ENCODE measurements at places on chromosomes 2 and 18. TPM values are rescaled to one million over a fixed set of nuclear protein-coding genes. Genes with fewer than 3 reads are reported as not detected.

ME2 gene
- 152 TPM for total RNA-seq

SLC16A14 gene
- total RNA-seq: 62.0 TPM

CXCR1 gene
- total RNA-seq: under 0.01 TPM

PARD3B gene
- 4.5 TPM for total RNA-seq

NEB gene
- 0.41 TPM for total RNA-seq

EHD3 gene
- total RNA-seq: 7.7 TPM
